Activated B cell treated with CpG ODN at 0.5 μM for 24 hours (primary cell): ENCODE measurements at places on chromosomes 13 and 19. TPM values are rescaled to one million over a fixed set of nuclear protein-coding genes. Genes with fewer than 3 reads are reported as not detected.

NUP62 gene
- total RNA-seq: 96.8 and 114 TPM in 2 replicates

- no peak for DNase-seq
Measured at GRCh38 chr19:9407827-9408226, 27.5 kb downstream of the ZNF266 start.

- no peak for DNase-seq
Measured at GRCh38 chr19:23521471-23521870, 126.2 kb upstream of the ZNF91 start.

GRCh38 chr13:36512771-36513170, 80.5 kb downstream of the CCNA1 start:
- no peak for DNase-seq

DNA sequence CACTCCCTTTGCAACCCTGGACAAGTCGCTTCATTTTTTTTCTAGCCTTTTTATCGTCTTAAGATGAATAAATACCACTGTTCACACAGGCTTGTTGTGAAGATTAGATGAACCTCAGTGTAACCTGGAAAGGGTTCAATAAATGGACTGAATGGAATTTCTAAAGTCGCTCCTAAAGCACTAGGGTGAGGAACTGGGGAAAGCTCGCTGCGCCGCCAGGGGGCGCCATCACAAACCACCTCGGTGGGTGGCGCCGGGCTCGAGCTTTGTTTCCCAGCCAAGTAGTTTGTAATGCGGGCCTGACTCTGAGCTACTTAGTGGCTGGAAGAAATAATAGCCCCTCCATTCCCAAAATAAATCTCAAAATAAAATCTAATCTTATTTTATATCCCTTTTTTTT, 2.2 kb upstream of the CEACAM6 start:
- peak; percentile 67 for DNase-seq

GRCh38 chr13:44698066-44698465, 121.9 kb upstream of the TSC22D1 start:
- no peak for DNase-seq

GRCh38 chr13:112810608-112811007, 120.8 kb downstream of the ATP11A start:
- no peak for DNase-seq
